ENCODE measurements at places on chromosomes 3 and 15. TPM values are rescaled to one million over a fixed set of nuclear protein-coding genes. Genes with fewer than 3 reads are reported as not detected.

- DNase-seq = no peak
- H3K4me3 ChIP-seq = no peak overlapping the region
Observed at GRCh38 chr3:53250453-53250852, 5.4 kb downstream of the TKT start.

GRCh38 chr3:64299206-64299605 is 73.9 kb upstream of the PRICKLE2 start:
- H3K4me3 ChIP-seq = no peak overlapping the region

DNA sequence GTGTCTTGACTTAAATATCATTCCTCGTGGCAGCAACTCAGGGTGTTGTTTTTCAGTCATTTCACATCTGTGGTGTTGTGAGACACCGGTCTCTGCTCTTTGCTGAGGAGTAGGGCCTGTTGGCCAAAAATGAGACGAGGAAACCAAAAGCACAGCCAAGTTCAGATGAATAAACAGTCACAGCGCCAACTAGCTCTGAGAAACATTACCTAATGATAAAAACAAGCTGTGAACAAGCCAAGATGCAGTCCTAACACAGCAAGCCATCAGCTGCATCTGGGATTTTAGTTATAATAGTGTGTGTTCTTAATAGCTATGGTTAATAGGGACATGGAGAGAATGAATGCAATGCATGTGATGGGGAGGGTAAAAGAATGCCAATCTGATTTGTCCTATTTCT is 843.4 kb upstream of the DPPA4 start:
- no peaks in the 10 kb centered on the region for H3K4me1 ChIP-seq
- H3K27me3 ChIP-seq = no peaks in the 10 kb centered on the region
- no peak overlapping the region for H3K4me3 ChIP-seq
- no peak overlapping the region for H3K27ac ChIP-seq
- no peaks in the 10 kb centered on the region for H3K36me3 ChIP-seq
- peak; percentile 57 for DNase-seq

GRCh38 chr3:52357151-52358080 is 41.3 kb downstream of the DNAH1 start:
- H3K4me3 ChIP-seq = no peak overlapping the region
- no peak overlapping the region for H3K27ac ChIP-seq
- no peaks in the 10 kb centered on the region for H3K4me1 ChIP-seq
- no peak for DNase-seq

- H3K36me3 ChIP-seq = no peaks in the 10 kb centered on the region
- peaks cover 60% of the 10 kb centered on the region for H3K4me1 ChIP-seq
- no peak overlapping the region for H3K4me3 ChIP-seq
- H3K27ac ChIP-seq = no peak overlapping the region
- no peaks in the 10 kb centered on the region for H3K27me3 ChIP-seq
- DNase-seq = no peak
Observed at GRCh38 chr15:98774756-98775497, 126.6 kb downstream of the IGF1R start.

Gene NRG4
- total RNA-seq = not detected

Gene AGTR1
- 32.8 TPM for total RNA-seq

DNA sequence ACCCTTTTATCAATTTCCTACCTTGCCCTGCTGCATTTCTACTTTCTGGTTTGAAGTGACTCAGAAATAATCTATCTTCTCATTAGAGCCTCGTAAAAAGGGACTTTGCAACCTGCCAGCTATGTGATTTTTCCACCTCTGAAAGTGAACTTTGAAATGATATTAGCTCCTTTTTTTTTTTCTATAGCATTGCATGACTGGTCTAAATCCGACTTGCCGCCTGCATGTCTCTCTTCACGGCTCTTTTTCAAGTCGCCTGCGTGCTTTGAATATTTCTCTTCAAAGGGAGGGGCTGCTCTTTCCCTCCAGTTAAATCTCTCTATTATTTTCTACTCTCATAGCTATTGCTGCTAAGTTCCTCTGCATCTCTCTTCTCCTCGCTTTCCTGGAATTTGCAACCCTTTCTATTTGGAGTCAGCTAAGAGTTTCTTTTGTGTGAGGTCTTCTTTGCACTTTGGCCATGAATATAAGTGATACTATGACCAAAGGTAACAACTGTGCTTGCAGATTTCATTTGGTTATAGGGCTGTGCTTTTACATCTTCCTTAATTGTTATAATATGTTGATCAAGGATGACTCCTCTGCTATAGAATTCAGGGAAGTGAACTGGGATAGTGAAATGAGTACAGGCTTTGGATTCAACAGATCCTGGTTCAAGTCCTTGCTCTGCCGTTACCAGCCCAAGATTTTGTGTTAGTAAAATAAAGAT is 541.1 kb downstream of the AGBL1 start:
- no peaks in the 10 kb centered on the region for H3K4me1 ChIP-seq
- H3K27me3 ChIP-seq = no peaks in the 10 kb centered on the region
- DNase-seq = no peak
- H3K4me3 ChIP-seq = no peak overlapping the region
- H3K36me3 ChIP-seq = no peaks in the 10 kb centered on the region
- no peak overlapping the region for H3K27ac ChIP-seq

- no peaks in the 10 kb centered on the region for H3K27me3 ChIP-seq
- H3K4me3 ChIP-seq = no peak overlapping the region
- no peaks in the 10 kb centered on the region for H3K36me3 ChIP-seq
- no peak for DNase-seq
Observed at GRCh38 chr15:33064878-33065277, 129.6 kb downstream of the FMN1 start.

DNA sequence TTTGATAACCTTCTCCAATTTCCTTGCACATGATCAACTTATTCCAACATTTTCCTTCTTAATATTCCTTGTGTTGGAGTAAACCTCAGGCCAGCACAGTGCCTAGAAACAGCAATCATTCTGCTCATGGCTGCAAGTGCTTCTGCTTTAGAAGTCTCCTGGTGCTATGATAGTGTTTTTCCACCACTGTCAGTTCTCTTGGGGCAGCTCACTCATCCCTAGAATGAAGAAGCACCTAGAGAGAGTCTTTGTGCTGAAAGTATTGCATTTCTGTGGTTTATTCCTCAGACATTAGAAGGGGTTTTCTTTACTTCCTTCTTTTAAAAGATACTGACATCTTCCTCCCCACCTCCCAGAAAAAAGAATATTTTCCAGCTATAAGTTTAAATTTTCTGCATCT is 183.5 kb downstream of the RYR3 start:
- no peak for DNase-seq
- no peaks in the 10 kb centered on the region for H3K4me1 ChIP-seq
- H3K27me3 ChIP-seq = no peaks in the 10 kb centered on the region
- H3K36me3 ChIP-seq = no peaks in the 10 kb centered on the region
- H3K27ac ChIP-seq = no peak overlapping the region

DNA sequence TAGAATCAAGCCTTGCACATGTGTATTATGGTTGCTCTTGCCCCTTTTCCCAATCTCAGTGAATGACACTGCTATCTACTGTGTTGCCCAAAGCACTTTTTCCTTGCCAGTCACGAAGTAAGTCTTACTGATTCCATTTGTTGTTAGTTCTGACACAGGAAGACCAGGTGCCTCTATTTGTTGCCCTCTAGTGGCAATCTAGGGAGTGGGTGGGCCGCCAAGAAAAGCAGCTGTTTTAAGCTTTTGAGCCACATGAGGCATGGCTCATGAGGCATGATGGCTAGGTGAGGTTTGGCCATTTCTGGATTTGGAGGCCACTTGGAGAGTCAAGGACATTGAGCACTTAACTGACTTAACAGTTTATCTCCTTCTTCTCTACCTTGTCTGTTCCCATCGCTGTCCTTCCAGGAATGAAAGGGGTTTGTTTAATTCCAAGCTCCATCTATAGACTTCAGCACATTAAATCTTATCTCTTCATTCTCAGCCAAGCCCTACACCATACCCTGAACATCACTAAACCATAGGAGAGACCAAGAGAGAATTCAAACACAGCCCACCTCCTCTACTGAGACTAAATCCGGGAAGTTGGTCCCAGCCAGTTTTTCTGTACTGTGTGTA is 103.1 kb downstream of the HCN4 start:
- H3K4me3 ChIP-seq = no peak overlapping the region
- no peak for DNase-seq
- H3K36me3 ChIP-seq = peaks cover 43% of the 10 kb centered on the region

Gene CP
- 18.9 TPM for total RNA-seq

Gene ARPP19
- 105 TPM for total RNA-seq

DNA sequence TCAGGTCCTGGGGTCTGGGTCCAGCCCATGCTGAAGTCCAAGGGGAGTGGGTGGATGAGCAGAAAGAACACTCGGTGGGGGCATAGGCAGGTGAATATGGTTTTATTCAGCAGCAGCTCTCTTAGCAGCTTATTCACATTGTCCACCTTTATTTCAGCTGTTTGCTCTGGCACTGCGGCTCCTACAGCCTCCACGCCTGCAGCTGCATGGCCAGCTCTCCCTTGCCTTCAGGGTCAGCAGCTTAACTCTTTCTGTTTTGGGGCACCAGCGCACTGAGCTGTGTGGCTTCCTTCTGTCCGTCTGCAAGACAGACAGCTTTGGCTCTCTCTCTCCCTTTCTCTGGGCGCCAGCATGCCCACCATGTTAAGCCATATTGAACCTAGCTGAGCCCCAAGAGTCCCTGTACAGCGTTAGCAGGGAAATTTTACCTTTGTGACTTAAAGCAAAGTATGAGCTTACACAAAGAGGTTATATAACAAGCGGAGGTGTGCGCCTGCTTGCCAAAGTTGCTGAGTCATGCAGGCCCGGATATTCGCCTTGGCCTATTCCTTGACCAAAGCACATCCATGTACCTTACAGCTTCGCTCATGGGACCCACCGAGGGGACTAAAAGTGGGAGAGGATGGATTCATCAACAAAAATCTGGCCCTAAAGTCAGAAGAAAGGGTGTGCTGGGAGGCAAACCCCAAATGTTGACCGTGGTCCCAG is 170.1 kb upstream of the PFN2 start:
- no peak for DNase-seq
- H3K36me3 ChIP-seq = no peaks in the 10 kb centered on the region
- no peaks in the 10 kb centered on the region for H3K27me3 ChIP-seq
- no peak overlapping the region for H3K27ac ChIP-seq

- no peaks in the 10 kb centered on the region for H3K27me3 ChIP-seq
- H3K36me3 ChIP-seq = peaks cover 17% of the 10 kb centered on the region
- H3K4me3 ChIP-seq = no peak overlapping the region
- H3K4me1 ChIP-seq = peaks cover 18% of the 10 kb centered on the region
- H3K27ac ChIP-seq = no peak overlapping the region
Observed at GRCh38 chr15:50888054-50888453, 20.4 kb upstream of the AP4E1 start.

Gene FBXL2
- total RNA-seq = 21.2 TPM

- H3K4me3 ChIP-seq = no peak overlapping the region
- H3K4me1 ChIP-seq = peaks cover 19% of the 10 kb centered on the region
- no peaks in the 10 kb centered on the region for H3K36me3 ChIP-seq
Observed at GRCh38 chr15:90064911-90065681, 37.2 kb downstream of the IDH2 start.

- H3K36me3 ChIP-seq = no peaks in the 10 kb centered on the region
- no peak overlapping the region for H3K27ac ChIP-seq
- no peak for DNase-seq
- peaks cover 6% of the 10 kb centered on the region for H3K4me1 ChIP-seq
- H3K4me3 ChIP-seq = no peak overlapping the region
Observed at GRCh38 chr3:122305818-122306621, 19.0 kb upstream of the CSTA start.
